ENCODE measurements at places on chromosomes 1 and 21.

DNA sequence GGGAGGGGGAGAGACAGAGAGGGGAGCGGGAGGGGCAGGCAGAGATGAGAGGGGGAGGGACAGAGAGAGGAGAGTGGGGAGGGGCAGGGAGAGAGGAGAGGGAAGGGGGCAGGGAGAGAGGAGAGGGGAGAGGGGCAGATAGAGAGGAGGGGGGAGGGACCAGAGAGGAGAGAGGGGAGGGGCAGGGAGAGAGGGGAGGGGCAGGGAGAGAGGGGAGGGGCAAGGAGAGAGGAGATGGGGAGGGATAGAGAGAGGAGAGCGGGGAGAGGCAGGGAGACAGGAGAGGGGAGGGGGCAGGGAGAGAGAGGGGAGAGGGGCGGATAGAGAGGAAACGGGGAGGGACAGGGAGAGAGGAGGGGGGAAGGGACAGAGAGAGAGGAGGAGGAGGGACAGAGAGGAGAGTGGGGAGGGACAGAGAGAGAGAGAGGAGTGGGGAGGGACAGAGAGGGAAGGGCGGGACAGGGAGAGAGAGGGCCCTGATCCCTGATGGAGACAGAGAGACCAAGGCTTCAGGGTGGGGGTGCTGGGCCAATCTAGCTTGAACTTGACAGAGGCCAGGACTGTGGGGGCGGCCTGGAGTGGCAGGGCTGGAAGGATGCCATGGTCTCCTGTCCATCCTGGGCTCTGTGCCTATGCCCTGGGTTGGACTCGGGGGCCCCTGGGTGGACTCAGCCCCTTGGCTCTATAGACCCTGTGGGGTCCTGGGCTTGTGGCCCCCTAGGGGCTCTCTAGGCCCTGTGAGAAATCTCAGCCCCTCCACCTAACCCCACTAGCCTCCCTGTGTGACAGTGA is 43.6 kb downstream of the DMRTB1 start:
- no peak for DNase-seq

DNA sequence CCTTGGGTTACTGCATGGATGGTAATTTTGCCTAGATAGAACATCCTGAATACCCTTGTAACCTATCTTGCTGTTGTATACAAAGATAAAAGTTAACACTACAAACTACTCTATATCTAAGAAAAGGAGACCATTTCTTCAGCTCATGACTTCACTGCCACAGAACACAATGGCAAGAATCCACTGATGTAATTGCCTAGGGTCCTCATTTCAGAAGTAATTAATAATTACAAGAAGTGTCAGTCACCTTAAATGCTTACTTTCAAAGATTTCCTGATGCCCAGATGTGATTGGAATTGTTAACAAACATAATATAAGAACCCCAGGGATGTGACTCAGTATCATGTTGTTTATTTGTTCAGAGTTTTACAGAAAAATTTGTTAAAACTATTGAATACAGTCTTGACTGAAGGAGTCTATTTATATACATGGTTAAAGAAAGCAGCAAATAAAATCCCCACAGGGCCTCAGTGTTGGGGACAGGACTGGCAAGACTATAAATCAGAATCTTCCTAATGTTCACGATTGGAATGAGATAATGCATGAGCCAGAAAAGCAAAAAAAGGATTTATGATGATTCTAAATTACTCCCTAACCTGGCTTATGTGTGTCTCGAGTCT is 83.9 kb downstream of the CRB1 start:
- DNase-seq, result no peak

- DNase-seq, result no peak
Measured at GRCh38 chr1:228396770-228397662, 9.6 kb downstream of the TRIM11 start.

- no peak for DNase-seq
Measured at GRCh38 chr1:167791281-167792187, 69.8 kb downstream of the MPZL1 start.

DNA sequence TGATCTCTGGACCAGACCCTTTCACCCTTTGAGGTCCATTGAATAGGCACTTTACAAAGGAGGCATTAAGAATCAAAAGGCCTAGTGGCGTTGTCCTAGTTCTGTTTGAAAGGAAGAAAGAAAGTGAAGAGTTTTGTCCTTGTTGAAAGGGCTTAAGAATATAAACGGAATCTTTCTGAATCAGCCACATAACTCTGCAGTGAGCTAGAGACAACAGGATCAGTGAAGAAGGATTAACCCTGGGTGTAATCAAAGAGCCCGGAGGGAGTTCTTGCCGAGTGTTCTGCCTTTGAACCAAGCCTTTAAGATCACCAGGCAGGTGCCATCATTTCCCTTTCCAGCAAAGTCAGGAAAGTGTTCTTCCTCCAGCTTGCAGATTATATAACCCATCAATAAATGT is 54.8 kb upstream of the CNTN2 start:
- DNase-seq, result no peak

- no peak for DNase-seq
Measured at GRCh38 chr1:41484402-41485241, at the start of gene EDN2. EDN2 (minus strand) TSS chr1:41484683; CDS start chr1:41484601, 82 bp downstream.

DNA sequence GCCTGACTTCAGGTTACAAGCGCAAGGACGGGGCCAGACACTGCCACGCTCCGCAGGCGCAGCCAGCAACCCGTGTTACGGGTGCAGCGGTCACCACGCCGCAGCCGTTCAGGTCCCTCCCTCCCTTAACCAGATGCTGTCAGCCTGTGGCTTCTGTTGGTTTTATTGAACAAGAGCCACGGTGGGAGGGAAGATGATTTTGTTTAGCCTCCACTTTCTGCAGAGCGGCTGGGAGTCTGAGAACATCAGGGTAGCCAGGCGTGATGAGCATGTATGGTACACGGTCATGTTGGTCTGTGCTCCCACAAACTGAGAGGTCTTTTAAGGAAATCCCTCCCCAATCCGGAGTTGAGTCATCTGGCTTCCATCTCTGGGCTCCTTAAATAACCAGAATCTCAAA is 18.5 kb upstream of the ADARB1 start:
- no peak for DNase-seq

GRCh38 chr1:232292239-232292638 is 337.7 kb downstream of the SIPA1L2 start:
- DNase-seq, result no peak

GRCh38 chr1:245754463-245754961 is 599.7 kb downstream of the KIF26B start:
- no peak for DNase-seq

- DNase-seq, result no peak
Measured at GRCh38 chr1:35790670-35791069, 17.1 kb upstream of the AGO4 start.

Measured in H54 (cell line).